ENCODE measurements at places on chromosomes 1 and 21. TPM values are rescaled to one million over a fixed set of nuclear protein-coding genes. Genes with fewer than 3 reads are reported as not detected.

Gene ERICH3
- total RNA-seq = 16.7 TPM

Gene TRIM46
- 21.2 TPM for total RNA-seq

DNA sequence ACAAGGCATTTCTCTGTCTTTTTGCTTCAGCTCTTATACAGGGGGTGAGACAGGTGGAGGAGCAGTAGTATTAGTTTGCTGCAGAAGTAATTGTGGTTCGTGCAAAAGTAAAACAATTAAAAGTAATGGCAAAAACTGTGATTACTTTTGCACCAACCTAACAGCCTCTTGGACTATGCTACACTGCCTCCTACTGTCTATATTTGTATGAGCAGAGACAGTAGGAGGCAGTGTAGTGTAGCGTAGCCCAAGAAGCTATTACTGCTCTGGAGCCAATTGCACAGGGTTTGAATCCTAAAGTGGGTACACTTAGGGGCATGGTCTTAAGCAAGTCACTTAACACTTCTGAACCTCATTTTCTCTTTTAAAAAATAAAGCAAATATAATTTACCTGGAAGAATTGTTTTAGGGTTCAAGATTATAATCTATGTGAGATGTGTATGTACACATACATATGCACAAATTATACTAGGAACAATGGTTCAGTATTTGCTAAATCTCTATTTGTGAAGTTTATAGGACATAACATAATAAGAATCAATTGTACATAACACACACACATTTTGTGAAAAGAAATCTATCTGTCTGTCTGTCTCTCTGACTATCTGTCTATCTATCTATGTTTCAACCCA lies 103.8 kb downstream of the BRINP3 start:
- DNase-seq = no peak

GRCh38 chr1:115958866-115959265 lies 17.4 kb upstream of the SLC22A15 start:
- no peak for DNase-seq

DNA sequence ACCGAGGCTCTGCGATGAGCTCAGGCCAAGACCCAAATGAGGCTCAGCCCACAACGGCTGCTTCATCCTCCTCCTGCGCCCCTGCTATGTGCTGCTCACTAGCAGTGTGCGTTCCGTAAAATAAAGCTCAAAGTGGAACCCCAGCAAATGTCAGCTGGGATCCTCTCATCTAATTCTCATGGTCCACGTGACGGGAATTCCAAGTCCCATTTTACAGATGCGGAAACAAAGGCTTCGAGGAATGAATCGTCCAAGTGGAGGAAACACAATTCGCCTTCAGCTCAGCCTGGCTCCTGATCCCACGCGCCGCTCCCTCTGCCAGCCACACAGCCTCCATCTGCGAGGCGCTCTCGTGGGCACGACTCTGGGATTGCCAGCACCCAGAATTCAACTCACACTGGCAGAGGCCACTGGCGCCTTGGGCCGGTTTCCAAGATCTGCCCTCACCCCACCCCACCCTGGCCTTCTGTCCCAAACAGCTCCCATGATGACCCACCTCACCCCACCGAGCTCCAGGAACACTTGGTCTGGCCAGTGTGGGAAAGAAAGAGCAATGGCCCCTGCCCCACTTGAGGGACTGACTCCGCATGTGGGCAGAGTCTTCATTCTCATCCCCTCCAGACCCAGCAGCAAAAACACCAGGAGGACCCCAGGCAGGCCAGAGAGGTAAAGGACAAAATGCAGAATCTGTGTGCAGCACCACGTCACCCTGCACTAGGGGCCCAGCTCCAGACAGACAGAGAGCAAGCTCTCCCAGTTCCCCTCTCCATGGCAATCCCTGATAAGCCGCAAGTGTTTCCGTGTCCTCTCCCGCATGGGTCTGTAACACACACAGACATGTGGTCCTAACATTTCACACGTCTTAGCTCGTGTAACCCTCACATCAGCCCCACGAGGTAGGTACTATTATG lies 10.5 kb downstream of the CASZ1 start:
- no peak for DNase-seq

GRCh38 chr1:25527946-25528595 lies 15.3 kb upstream of the LDLRAP1 start:
- DNase-seq = no peak

All from frontal cortex (tissue), 4 donors.